Bone marrow (tissue), 2 donors: ENCODE measurements at places on chromosomes 2 and 18.

- no peak for DNase-seq
Observed at GRCh38 chr2:112994648-112995047, 10.6 kb upstream of the IL36A start.

GRCh38 chr18:43525169-43525568, 247.9 kb upstream of the SYT4 start:
- DNase-seq, result no peak

DNA sequence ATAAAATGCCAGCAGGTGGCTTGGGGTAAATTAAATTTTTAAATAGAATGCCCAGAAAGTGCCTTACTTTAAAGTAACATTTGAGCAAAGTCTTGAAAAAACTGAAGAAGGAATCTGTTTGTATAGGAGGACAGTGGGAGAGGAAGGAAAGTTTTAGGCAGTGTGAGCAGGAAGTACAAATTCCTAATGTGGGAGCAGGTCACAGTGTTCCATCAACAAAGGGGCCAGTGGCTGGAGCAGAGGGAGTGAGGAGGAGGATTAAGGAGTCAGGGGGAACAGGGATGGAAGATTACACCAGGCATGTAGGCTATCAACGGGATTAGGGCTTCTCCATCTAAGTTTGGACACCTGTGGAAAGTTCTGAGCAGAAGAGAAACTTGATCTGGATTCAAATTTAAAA, 439.2 kb upstream of the REG3G start:
- DNase-seq, result no peak

DNA sequence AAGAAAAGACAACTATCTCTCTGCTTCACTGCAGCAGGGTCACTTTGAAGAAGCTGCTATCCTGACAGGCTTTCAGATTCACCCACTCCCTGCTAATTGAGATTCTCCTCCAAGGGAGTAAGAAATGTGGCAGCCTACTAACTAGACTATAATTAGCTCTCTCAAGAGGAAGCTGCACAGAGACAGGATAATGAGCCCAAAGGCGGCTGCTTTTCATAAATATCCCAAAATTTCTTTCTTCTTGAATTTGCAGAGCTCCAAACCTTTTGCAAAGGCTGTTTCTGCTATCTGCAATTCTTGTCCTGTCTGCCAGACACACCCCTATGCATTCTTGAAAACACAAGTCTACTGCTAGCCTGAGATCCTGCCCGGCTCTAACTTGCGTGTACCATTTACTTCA, 54.0 kb upstream of the RNU4ATAC start:
- no peak for DNase-seq

DNA sequence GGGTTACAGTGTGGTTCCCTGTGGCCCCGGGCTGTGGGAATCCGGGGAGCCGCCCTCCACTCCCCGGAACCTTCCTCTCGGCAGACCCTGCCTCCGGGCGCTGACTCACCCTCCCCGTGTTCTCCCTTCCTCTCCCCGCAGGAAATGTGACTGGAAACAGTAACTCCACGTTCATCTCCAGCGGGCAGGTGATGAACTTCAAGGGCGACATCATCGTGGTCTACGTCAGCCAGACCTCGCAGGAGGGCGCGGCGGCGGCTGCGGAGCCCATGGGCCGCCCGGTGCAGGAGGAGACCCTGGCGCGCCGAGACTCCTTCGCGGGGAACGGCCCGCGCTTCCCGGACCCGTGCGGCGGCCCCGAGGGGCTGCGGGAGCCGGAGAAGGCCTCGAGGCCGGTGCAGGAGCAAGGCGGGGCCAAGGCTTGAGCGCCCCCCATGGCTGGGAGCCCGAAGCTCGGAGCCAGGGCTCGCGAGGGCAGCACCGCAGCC, 59.5 kb downstream of the TNFRSF11A start:
- no peak for DNase-seq

DNA sequence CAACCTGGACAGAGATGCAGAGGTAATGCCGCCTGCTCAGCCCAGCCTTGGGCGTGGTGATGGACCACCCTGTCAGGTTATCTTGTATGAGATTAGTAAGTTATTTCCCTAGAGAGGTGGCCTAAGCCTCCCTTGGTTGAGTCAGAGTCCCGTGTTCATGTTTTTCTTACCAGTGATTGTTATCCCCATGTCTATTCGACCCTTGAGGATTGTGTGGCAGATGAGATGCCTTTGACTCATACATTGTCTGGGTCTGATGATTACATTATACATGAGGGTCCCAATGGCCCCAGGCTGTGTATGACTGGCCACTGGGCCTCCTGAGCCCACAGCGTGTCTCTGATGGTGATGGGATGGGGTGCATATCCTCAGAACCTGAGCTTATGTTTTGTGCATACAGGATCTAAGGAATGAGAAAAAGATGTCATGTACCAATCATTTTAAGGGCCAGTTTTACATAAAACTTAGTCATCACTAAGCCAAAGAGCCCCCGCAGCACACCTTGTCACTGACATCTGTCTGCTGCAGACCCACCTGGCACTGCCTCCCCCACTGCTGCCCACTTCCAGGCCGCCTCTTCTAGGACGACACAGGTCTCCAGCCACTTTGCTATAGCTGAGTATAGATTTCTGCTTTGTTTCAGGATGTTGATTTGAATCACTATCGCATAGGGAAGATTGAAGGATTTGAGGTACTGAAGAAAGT, 7.7 kb downstream of the PPP1R7 start:
- DNase-seq, result no peak

DNA sequence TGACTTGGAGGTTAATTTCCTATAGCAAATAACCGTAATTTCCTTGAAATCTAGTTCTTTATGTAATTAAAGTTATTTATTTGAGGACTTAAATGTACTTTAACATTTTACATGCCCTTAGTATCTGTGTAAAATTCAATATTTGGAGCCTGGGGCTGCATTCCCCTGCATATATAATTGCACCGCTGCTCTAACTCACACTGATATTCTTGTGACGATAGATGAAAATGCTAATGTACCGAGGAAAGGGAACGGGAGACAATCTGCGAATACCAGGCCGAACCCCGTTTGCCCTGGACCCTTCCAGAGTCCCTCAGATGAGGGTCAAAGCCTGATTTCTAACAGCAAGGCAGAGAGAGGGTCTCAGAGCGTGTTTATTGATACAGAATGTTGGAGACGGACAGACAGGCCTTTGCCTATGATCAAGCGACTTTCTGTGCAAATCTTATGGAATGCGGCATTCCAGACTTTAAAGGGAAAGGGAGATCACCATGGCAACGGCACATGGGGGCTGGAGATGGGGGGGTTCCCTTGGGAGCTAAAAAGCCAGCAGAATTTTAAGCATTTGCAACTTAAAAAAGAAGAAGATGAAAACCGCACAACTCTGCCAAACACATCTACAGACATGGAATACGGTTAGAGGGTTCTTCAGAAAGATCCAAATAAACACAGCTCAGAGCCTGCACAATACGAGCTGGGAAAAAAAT, 57.6 kb upstream of the TWIST2 start:
- DNase-seq, result no peak

- no peak for DNase-seq
Observed at GRCh38 chr2:20471902-20472559, 25.2 kb downstream of the RHOB start.

DNA sequence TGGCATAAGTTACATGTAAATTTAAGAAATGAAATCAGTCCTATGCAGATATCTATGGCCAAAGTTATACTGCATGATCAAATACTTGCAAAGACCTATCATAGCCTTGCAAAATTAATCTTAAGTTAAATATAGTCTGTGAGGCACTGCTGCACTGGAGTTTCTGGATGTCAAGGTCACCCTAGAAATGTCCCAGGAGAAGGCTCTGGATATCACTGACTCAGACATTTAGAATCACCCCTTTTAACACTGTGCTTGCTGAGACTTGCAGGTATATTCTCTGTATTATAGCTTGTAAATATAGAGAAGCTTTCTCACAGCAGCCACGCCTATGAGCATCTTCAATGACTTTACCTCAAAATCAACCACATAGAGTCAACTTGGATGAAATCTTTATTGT, 51.5 kb downstream of the ETAA1 start:
- no peak for DNase-seq

DNA sequence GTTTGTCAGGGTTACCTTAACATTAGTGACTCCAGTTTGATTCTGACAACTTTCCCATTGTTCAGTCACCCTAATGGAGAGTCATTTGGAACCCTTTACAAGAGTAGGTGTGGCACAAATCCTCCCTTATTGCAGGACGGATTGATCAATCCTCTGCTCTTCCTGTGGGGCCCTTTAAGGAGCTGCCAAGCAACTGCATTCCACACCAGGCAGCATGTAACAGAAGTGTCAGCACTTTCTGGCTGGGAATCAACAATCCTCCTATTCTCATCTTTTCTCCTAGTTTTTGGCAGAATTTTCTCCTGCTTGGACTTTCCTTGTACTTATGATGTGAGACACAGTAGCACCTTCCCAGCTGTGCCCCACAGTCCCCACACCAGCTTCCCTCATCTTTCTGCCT, 177.8 kb downstream of the ST6GAL2 start:
- no peak for DNase-seq

- peak; percentile 39 for DNase-seq
Observed at GRCh38 chr2:152189622-152190495, 14.3 kb upstream of the STAM2 start.

- peak; percentile 66 for DNase-seq
Observed at GRCh38 chr2:159903443-159904126, 105.6 kb upstream of the CD302 start.

GRCh38 chr18:13522256-13522655, 204.1 kb downstream of the FAM210A start:
- DNase-seq, result no peak

- no peak for DNase-seq
Observed at GRCh38 chr18:31235856-31236255, 73.2 kb upstream of the DSC1 start.

DNA sequence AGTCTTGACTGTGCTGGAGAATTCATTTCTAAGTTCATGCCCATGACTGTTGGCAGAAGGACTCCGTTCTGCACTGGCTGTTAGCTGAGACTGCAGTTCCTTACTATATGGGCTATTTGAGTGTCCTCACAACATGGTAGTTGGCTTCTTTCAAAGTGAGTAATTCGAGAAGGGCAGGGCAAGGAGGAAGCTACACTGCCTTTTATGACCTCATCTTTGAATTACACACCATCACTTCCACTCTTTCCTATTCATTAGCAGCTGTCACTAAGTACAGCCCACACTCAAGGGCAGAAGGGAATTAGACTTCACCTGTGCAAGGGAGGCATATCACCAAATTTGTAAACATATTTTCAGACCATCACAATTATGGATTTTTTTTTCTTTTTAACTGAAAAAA, 55.9 kb upstream of the EPAS1 start:
- no peak for DNase-seq

DNA sequence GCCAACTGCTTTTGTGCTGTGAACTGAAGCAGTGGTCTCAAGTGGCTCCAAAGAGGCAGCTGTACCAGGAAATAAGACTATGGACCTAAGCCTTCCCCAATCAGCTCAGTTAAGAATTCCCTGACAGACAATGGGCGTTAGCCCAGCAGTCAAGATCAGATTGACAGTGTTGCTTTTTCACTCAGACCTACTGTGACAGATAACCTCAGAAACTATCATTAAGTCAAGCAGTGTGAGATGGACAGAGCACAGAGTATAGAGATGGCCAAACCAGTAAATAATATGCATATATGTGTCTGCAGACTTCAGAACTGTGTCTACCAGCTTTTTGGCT, 215.3 kb downstream of the ZFP36L2 start:
- DNase-seq, result no peak

GRCh38 chr2:109702250-109702985, 88.3 kb downstream of the SOWAHC start:
- DNase-seq, result no peak

- DNase-seq, result no peak
Observed at GRCh38 chr2:79368116-79368630, 144.7 kb upstream of the CTNNA2 start.

DNA sequence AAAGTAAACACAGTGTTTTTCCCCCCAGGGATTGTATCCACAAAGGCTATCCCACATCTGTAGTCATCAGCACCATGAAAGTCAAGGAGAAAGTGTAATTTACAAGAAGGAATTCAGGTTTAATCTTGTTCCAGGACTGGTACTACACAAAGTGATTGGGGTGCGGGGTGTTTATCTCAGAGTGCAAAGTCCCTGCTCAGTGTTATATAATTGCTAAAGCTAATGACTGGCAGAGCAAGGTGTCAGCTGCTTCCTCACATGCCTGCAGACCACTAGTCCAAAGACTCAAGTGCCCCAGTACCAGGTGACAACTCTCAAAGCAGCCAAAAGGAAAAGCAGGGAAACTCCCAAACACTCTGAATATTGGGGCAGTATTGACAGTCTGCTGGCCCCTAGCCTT, 40.4 kb upstream of the PDCL3 start:
- DNase-seq, result no peak

GRCh38 chr18:57863706-57864105, 60.6 kb upstream of the ATP8B1 start:
- DNase-seq, result no peak
